ENCODE measurements at places on chromosomes 16 and 17. TPM values are rescaled to one million over a fixed set of nuclear protein-coding genes. Genes with fewer than 3 reads are reported as not detected.

DNA sequence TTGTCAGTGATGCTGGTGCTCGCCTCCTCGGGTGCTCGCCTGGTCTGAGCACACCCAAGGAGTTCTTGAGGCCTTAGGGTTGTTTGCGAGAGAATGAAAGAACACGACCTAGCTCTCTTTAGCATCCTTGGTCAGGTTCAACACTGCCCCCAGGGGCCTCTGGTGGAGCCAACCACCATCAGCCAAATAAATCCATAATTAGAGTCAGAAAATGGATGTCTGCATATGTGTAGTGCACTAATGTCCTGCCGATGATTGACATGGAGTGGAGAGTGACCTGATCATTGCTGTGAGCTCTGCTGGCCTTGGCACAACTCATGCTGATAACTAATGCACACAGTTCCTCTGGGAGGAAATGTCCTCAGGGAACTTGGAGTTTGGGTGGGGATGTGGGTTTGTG is 8.2 kb upstream of the STH start:
- peaks cover 8% of the 10 kb centered on the region for H3K4me1 ChIP-seq
- peaks cover 17% of the 10 kb centered on the region for H3K36me3 ChIP-seq
- peaks cover 6% of the 10 kb centered on the region for H3K27me3 ChIP-seq
- no peak for DNase-seq
- no peak overlapping the region for H3K4me3 ChIP-seq

DNA sequence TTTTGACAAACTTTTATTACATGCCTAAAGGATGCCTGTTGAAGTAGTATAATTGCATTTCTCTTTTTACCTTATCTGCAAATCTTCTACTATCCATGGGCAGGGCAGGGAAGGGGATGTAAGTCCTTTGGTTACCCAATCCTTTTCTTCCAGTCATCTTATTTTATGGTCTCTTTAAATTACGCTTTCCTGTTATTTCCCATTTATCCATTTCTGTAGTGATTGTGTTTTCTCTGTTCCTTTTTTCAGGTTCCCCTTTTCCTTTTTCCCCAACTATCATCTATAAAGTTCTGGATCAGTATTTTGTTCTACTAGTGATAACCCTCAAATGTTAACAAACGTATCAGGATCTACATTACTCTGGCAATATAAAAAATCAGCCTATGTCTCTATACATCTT is 3.3 kb upstream of the ABCA9 start:
- H3K36me3 ChIP-seq: no peaks in the 10 kb centered on the region
- H3K4me3 ChIP-seq: no peak overlapping the region
- H3K27ac ChIP-seq: no peak overlapping the region

GRCh38 chr17:64774888-64775540 is 112.9 kb upstream of the SMURF2 start:
- DNase-seq: no peak
- H3K4me3 ChIP-seq: peak overlapping the region; percentile 30
- H3K27me3 ChIP-seq: peaks cover 23% of the 10 kb centered on the region
- peak overlapping the region; percentile 17 for H3K27ac ChIP-seq

DNA sequence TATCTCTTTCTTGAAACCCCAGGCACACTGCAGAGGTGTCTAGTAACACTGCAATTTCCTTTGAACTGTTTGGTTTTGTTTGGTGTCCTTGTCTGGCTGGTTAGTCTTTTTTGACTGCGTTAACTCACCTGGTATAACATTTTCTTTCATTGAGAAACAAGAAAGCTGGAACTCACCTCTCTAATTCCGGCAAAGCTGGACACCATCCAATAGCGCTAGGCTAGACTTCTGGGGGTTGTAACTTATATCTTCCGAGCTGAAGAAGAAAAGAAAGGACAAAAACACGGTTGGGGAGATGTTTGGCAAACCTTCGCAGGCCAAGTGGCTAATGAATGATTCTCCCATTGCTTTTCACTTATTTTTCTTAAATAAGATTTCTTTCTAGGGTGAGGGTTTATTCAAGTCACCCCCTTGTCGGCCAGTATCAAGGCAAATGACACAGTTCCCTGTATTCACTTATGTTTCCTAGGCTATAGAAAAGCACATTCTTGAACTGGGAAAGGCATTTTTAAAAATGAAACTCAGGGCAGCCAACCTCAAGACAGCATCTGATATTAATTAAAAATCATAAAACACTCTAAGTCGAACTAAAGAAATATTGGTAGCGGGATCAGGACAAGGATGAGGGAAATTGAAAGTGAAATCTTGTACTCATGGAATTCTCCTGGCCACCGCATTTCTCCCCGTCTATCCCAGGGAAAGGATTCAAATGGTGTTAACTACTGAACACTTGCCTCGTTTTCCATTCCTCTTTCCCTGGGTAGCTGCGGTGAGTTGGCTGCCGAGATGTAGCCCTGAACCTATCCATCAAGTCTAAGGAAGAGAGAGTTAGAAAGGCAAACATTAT is 95.9 kb upstream of the ZFHX3 start:
- no peak overlapping the region for H3K4me3 ChIP-seq
- no peak overlapping the region for H3K27ac ChIP-seq
- no peak for DNase-seq
- H3K27me3 ChIP-seq: peaks cover 3% of the 10 kb centered on the region
- peaks cover 22% of the 10 kb centered on the region for H3K4me1 ChIP-seq

DLX3 gene
- 0.37 TPM for total RNA-seq

CACNA1G gene
- total RNA-seq: 2.2 TPM

IST1 gene
- total RNA-seq: 271 TPM

All from glutamatergic neuron (in vitro differentiated cells).